ENCODE measurements at places on chromosomes 7 and 10.

DNA sequence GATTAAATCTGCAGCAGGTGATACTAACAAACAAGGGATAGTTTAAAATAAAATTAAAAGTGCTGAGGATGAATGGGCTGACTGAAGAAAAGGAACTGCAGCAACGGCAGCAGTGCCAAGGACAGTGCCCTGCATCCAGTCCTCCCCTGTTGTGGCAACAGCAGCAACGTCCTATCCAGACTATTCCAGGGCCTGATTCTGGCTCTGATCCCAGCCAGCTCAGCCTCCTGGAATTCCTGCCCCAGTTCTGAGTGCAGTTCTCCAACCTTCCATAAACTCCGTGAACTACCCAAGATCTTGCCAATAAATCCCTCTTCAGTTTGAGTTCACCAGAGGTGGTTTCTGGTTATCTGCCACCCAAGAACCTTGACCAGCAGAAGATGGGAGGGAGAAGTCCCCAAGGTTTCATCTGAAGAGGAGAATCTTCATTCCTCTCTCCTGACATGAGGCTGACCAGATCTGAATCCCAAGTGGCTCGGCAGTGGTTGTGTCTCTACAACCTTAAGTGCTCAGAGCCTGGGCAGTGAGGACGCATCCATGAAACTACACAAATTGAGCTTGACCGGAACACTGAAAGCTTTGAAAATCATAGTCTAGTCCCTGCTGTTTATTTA lies 115.8 kb downstream of the SORBS1 start:
- peak; percentile 55 for DNase-seq

DNA sequence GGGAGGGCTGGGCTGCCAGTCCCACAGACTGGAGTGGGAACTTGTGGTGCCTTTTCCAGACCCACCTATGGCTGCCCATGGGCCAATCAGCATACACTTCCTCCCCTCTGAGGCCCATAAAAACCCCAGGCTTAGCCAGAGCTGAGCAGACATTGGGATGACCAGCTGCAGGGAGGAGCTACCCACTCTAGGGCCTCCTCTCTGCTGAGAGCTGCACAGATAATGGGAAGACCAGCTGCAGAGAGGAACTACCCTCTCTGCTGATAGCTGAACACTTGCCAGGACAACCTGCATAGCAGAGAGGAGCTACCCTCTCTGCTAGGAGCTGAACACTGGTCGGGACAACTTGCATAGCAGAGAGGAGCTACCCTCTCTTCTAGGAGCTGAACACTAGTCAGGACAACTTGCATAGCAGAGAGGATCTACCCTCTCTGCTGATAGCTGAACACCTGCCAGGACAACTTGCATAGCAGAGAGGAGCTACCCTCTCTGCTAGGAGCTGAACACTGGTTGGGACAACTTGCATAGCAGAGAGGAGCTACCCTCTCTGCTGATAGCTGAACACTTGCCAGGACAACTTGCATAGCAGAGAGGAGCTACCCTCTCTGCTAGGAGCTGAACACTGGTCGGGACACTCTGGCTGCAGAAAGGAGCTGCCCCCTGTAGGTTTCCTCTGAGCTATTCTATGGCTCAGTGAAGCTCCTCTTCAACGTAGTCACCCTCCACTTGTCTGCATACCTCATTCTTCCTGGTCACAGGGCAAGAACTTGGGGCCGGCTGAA lies 88.3 kb upstream of the CACUL1 start:
- no peak for DNase-seq

DNA sequence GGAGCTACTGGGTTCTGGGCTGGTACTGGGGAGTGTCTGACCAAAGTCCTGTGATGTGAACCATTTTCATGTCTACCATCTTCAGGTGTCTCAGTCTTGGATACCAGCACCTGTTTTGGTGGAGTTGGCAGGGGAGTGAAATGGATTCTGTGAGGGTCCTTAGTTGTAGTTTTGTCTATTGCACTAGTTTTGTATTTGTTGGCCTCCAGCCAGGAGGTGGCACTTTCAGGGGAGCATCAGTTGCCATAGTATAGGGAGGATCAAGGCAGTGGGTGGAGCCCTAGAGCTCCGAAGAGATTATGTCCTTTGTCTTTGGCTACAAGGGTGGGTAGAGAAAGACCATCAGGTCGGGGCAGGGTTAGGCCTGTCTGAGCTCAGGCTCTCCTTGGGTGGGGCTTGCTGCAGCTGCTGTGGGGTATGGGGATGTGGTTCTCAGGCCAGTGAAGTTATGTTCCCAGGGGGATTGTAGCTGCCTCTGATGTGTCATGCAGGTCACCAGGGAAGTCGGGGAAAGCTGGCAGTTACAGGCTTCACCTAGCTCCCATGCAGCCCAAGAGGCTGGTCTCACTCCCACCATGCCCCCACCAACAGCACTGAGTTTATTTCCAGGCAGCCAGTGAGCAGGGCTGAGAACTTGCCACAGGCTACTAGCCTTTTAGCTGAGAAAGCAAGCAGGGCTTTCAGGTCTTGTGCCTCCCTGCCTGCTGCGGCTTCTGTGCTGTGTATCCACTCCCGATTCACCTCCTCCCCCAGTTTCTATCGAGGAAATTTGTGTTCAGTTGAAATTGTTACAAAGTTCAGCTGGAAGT lies 153.1 kb downstream of the ZNF365 start:
- no peak for DNase-seq

DNA sequence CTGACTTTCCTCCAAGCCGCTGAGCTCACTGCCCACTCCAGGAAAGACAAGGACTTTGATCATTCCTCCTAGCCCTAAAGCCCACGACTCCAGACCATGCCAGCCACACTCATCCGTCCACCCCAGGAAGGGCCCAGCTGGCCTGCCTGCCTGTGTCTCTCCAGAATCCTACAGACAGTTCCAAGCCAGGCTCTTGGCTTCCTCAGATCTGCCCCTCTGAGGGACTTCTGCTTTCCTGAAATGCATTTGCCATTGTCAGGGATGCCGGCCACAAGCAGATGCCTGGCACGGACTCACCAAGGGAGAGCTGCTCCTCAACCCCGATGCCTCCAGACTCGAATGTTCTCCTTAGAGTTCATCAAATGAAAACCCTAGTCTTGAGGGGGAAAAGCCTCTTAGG lies 155.8 kb downstream of the OAT start:
- no peak for DNase-seq

- DNase-seq = no peak
Measured at GRCh38 chr7:84251277-84251781, 56.7 kb upstream of the SEMA3A start.

- no peak for DNase-seq
Measured at GRCh38 chr7:33722383-33723101, 182.8 kb upstream of the BMPER start.

GRCh38 chr10:95308389-95309302 lies 17.8 kb upstream of the PDLIM1 start:
- DNase-seq = no peak

DNA sequence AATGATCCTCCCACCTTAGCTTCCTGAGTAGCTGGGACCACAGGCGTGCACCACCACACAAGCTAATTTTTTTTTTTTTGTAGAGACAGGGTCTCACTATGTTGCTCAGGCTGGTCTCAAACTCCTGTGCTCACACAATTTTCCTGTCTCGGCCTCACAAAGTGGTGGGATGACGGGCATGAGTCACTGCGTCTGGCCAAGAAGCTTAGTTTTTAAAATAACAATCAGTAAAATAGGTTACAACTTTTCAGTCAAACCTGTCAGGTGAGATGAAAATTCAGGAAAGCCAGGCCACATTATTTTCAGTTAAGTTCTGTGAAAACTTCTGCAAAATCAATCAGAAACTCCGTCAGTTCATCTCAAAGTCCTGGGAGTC lies 55.4 kb downstream of the FAM241B start:
- DNase-seq = no peak

GRCh38 chr10:7046615-7047014 lies 364.2 kb downstream of the SFMBT2 start:
- DNase-seq = no peak

GRCh38 chr10:69757553-69758309 lies 44.0 kb upstream of the COL13A1 start:
- no peak for DNase-seq

GRCh38 chr10:47286591-47287315 lies 13.2 kb upstream of the GDF10 start:
- DNase-seq = no peak

DNA sequence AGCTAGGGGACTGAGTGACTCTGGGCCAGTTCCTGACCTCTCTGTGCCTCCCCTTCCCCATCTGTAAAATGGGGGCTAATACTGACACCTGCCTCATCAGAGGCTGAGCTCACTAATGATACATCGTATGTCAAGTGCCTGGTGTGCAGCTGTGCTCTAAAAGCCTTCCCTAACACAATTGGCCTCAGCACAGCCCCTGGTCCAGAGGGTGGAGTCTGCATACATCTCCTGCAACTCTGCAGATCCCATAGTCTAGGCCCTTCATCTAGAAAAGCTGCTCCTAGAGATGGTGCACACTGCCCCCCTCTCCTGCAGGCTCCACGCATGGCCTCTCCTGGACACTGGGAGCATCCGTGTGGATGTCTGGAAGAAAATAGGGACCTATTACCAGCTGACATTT lies 255.0 kb downstream of the RPS24 start:
- DNase-seq = no peak

- no peak for DNase-seq
Measured at GRCh38 chr10:114520453-114520852, 116.2 kb upstream of the AFAP1L2 start.

GRCh38 chr7:152850420-152850819 lies 90.9 kb downstream of the ACTR3B start:
- no peak for DNase-seq

GRCh38 chr7:152025937-152026890 lies 740 bp downstream of the GALNT11 start:
- DNase-seq = no peak

DNA sequence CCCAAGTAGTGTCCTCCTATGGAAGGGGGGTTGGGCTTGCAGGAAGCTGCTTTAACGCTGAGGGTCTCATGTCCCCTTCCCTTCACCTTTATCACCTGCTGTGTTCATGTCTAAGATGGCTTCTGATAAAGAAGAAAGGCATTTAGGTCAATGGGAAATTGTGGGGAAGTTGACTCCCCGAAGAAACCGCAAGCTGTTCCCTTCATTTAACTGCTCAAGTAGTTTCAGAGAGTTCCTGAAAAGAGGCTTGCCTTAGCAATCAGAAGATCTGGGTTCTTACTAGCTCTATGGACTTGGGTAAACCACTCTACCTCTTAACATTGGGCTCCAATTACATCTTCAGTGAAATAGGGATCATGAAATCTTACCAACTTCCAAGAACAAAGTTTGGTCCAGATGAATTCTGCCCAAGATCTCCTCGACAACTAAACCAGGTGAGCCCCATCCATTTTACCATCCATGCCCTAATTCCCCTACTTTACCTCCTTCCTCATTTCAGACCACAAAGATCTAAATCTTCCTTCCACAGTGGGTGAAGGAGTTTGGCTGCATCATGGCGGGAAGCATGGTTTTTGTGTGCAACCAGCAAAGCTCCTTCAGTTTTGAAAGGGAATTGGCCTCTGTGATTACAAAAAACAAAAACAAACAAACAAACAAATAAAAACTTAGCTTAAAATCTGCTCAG lies 30.4 kb upstream of the UCN3 start:
- DNase-seq = no peak

DNA sequence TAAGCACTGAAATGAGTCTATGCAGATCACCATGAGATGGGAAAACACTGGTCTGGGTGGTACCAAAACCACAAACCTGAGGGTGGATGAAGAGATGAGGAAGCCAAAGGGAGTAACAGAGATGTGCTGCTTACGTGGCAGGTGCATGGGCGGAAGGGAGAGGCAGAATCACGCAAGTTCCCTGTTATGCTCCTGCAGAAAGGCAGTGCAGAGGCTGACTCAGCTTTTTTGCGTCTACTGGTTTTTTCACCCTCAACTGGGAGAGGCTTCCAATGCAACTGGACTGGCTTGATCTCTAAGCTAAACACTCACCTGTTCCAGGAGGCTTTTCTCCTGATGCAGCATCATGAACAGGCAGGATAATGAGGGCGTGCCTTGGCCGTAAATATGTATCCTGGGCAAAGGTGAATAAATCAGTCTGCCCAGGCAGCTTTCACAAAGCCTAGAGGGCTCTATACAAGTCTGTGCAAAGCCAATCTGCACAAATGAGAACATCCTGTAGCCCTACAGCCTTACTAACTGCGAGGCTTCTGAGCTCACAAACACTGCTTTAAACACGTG lies 95.4 kb upstream of the AFAP1L2 start:
- DNase-seq = no peak

GRCh38 chr10:21516242-21517131 lies 9.0 kb downstream of the SKIDA1 start:
- DNase-seq = peak; percentile 64

DNA sequence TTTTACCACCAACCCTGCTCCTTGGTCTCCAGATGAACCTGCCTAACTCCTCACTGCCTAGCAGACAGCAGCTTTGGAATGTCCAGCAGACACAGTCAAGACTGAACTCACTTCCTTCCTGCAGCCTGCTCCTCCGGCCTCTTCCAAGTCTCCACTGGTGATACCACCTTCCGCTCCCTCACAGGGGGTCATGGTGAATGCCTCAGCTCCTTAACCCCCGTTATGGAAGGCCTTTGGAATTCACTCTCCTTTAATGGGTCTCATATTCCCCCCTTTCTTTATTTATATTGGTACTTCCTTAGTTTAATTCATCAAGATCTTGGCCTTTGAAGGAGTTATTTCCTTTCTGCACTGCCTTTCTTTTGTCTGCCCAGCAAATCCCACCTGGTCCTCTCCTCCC lies 44.9 kb upstream of the ZNF32 start:
- no peak for DNase-seq

GRCh38 chr10:131821378-131822012 lies 79.3 kb upstream of the PPP2R2D start:
- no peak for DNase-seq

- DNase-seq = no peak
Measured at GRCh38 chr7:98827258-98827657, 42.6 kb downstream of the TMEM130 start.

DNA sequence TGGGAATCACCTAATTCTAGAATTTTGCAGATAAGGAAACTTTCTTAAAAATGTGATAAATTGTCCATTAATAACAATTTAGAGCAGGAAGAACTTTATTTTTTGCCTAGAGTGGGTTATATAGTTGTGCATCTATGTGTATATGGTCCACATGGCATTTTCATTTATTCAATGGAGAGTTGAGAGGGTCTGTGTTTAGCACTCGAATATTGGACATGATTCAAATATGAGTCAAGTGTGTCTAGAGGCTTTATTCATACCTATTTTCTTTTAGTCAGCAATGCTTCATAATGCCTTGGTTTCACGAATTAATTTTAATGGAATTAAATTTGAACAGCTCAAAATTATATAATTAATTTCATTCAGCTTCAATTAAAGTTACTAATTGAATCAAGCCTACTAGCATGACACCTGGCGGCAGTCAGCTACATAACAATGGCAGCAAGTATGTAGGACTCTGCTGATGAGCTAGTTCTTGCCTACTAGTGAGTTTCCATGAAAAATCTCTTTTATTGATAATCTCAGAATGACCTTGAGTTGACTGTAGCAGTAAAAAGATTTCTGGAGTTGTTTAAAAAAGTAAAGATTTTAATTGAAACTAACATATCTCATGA lies 17.7 kb downstream of the MDFIC start:
- DNase-seq = no peak

- no peak for DNase-seq
Measured at GRCh38 chr7:151339651-151340382, 1.8 kb upstream of the NUB1 start.

GRCh38 chr10:31704195-31704594 lies 224.4 kb downstream of the ARHGAP12 start:
- no peak for DNase-seq

- DNase-seq = peak; percentile 16
Measured at GRCh38 chr10:19817231-19817933, 1.1 kb downstream of the PLXDC2 start.
